Suppressor macrophage treated with lipopolysaccharide for 1 hour (primary cell): ENCODE measurements at places on chromosomes 12 and 14.
A peak's percentile ranks its signal among the peaks of the same experiment; 100 is the strongest.

GRCh38 chr14:55620277-55620676 is 40.3 kb downstream of the KTN1 start:
- DNase-seq, result no peak

DNA sequence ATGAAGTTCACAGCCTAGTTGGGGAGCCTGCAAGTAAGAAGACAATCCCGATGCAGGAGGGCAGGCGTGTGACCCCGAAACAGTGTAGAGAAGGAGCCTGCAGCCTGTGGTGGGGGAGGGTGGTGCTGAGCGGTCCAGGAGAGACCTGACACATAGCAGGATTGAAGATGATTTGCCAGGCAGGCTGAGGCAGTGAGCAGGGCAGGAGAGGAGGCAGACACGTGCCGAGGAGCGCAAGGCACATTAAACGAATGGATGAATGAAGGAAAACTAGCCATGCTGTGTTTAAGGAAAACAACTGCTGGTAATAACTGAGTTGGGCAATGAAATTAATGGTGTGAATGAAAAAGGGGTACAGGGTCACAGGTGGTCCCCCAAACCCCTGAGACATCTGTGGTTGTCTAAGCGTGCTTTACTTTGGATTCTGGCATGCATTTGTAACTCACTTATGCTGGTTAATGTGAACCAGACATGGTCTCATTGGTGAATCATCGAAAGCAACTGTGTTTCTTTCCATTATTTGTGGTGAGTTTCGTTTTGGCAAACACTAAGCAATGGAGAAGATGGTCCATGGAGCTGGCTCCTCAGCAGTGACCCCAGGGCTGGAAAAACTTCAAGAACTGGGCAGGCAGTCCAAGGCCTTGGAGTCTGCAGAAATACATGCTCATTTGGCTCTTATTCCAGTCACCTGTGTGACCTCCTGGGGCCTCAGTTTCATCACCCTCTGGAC is 96.9 kb upstream of the EVL start:
- DNase-seq, result no peak

DNA sequence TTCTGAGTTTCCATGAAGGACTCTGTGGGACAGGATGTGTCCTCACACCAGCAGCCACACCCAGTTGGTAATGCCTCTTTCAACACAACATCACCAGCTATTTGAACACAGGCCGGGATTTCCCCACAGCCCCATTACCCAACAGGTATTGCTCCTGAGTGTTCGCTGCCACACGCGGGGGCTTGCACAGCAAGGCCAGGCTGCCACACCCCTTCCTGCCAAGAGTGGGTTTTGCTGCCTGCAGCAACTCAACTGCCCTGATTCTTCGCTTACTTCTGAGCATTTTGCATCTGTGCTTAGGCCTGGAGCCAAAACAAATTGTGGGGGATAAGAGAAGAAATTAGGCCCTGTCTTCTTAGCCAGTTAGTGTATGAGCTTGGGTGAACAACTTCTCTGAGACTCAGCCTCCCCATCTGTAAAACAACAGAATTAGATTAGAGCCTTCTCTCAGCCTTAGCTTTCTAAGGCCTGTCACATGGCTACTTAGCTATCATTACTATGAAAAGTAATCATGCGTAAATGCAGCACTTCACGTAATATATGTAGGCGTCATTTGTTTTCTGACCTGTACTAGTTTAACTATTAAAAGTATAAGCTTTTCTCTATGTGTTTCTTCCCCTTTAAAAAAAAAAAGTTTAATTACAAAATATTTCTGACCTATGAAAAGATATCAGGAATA is 20.0 kb downstream of the CKAP4 start:
- DNase-seq, result peak; percentile 81

- no peak for DNase-seq
Observed at GRCh38 chr12:6945613-6946012, 1.8 kb downstream of the C12orf57 start.

DNA sequence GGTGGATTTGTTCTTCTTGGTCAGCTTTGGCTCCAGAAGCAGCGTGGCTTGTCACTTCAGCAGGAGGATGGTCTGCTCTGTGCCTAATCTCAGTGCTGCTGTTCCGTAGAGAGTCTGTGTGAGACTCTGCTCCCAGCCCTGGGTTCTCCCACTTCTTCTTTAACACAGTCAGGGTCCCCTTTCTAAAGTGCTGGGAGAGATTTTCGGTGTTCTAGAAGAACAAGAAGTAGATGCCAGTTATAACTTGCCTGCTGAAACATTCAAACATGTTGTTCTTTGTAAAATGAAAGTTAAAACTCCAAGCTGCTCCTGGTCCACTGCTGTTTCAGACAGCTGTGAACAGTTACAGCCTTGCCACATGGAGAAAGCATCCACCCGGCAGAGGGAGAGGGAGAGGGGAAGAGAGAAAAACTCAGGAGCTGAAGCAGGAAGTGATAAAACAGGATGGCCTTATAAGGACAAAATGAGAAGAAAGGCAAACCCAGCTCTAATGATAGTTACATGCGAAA is 55.2 kb upstream of the CERS5 start:
- peak; percentile 71 for DNase-seq

DNA sequence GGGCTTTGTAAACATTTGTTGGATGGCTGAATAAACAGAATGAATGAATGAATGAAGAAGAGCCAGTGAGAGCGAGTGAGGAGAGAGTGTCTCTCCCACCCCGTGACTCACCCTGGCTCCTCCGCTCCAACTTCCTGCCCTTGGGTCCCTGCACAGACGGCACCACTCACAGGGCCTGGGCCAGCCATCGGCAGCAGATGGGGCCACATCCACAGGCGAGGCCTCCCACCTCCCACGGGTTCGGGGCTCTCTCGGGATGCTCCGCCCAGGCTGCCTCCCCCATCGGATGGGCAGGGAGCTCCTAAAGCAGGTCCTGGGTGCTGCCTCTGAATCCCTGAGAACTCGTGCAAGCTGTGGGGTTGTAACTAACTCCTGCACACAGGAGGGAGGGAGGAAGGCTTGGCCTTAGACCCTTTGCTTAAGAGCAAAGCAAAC is 41.3 kb downstream of the CCNK start:
- DNase-seq, result no peak

DNA sequence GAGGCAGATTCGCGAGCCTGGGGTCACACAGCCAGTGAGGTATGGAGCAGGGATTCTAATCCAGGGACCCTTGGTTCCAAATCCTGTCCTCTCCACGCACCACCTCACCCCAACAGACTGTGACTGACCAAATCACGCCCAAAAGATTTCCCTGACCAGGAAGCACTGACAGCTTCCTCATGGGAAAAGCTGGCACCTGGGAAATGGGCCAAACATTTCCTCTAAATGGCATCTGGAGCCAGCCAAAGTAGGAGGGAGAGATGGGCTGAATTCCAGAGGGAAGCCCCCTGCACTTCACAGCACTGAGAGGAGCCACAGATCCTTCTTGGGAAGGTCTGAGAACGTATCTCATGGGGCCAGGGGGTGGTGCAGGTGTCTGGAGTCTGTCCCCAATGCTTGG is 28.8 kb downstream of the CCDC92 start:
- no peak for DNase-seq

DNA sequence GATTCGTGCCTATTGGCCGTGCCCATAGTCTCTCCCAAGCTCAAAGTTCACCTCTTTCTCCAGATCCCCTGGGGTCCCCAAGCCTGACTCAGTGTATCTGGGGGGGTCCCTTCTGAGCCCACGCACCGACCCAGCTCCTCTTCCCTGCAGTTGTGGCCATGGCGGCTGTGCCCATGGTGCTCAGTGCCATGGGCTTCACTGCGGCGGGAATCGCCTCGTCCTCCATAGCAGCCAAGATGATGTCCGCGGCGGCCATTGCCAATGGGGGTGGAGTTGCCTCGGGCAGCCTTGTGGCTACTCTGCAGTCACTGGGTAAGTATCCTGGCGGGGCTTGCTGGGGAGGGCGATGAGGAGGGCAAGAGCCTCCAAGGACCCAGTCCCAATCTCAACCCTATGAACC is 5.1 kb downstream of the IFI27 start:
- DNase-seq, result no peak

GRCh38 chr12:50550530-50551223 is 45.9 kb downstream of the DIP2B start:
- DNase-seq, result peak; percentile 59

DNA sequence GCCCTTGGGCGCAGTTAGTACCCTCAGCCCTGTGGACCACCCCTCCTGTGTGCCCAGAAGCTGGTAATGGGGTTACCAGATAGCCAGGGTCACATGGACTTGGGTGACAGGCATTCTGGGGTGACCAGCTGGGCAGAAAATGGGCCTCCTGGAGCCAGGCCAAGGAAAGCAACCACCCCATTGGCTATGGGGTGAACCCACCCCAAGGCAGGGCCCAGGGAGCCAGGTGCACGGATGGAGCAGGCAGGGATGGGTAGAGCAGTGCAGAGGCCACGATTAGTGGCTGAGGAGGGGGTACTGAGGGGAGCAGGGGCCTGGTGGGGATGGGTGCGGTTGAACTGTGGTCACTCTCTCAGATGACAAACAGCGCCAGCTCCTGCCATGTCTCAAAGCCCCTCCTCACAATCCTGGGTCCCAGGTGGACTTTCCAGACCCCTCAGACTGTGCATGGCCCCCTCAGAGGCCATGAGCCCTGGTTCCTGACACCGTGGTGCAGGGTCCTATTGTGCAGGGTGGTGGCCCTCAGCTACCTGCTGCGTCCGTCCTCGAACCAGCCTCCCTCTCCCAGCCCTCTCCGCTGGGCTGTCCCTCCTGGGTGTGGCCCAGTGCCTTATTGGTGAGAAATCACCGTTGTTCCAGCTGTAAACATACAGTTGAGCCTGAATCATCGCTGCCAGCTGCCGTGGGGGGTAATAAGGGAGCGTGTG is 23.4 kb upstream of the BEGAIN start:
- DNase-seq, result peak; percentile 12

DNA sequence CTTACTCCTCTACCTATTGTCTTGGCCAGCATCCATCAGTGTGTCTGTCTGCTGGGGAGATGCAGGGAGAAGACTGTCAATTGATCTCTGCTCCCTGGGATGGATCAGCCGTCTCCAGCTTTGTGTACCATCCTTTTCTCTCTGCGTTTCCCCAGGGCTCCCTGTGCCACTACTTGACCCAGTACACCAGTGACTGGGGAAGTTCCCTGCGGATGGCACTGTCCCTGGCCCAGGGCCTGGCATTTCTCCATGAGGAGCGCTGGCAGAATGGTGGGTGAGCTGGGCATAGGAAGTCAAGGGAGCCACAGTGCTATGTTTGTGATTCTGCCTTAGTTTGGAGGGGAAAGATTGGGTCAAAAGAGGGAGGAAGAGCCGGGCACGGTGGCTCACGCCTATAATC is 5.1 kb downstream of the AMHR2 start:
- no peak for DNase-seq

DNA sequence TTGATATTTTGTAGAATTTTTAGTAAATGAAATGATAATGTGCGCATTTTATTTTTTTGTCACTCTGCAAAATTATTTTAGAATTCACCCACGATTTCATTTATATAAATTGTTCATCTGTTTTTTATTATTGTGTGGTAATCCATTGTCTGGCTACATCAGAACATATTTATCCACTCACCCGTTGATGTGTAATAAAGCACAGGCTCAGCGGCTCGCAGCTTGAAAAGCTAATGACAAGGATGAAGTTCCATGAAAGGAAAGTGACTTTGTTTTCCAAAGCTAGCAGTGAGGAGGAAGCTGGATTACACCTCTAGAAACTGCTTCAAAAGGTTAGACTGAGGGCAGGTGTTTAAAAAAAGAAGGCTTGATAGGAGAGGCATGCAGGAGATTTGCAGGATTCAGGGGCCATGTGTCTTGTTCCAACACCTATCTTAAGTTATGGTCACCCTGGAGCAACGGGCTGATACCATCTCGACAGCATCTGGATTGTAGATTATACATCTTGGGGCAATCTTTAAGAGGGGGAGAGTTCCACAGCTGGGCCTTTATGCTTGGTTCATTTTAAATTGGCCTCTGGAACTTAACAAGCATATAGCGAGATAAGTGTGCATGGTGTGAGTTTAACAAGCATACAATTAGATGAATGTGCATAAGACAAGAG is 194.1 kb downstream of the TMTC3 start:
- no peak for DNase-seq

DNA sequence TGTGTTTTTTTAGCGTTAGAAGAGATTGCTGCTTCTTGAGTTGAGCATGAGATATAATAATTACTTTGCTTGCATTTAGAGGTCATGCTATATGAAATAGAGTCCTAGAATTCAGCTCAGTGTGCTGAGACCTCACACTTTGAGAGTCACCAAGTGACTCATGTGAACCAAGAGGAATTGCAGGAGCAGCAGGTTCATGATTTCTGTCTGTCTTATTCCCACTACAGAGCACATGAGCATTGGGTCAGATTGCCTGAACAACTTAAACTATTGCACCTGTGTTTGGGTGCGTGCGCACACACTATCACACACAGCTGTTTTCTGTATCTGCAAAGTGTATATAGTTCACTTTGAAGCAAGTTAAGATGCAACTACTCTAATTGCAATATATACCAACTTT is 109.3 kb downstream of the FGD4 start:
- no peak for DNase-seq

DNA sequence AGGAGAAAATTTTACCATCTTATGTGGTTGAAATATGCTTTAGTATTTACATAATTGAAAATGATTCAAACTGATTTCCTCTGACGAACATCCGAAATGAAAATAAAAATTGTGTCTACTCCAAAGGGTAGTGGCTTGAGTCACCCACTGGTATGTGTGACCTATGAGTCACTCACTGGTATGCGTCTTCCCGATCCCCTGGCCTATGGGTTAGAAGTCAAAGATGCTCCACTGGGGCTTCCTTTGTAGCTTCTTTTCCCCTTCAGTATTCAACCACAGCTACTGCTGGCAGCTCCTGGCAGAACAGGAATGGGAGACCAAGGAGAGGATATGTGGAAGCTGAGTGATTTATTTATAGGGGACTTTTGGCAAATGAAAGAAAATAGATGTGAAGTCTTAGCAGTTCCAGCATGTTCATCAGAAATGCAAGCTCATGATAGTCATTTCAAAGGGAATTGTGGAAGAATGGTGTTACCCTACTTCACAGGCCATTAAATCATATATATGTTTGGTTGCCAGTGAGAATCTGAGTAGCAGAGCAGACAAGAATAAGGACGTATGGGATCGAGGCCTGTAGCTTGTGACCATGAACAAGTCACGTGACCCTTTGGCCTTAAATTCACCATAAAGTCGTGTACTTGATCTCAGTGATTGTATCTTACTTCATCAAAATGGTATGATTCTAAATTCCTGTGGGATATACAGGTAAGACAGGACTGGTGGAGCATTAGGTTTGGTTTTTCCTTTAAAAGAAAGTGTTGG is 108.3 kb downstream of the CRADD start:
- peak; percentile 85 for DNase-seq

GRCh38 chr12:24226745-24227350 is 277.4 kb upstream of the SOX5 start:
- peak; percentile 73 for DNase-seq

DNA sequence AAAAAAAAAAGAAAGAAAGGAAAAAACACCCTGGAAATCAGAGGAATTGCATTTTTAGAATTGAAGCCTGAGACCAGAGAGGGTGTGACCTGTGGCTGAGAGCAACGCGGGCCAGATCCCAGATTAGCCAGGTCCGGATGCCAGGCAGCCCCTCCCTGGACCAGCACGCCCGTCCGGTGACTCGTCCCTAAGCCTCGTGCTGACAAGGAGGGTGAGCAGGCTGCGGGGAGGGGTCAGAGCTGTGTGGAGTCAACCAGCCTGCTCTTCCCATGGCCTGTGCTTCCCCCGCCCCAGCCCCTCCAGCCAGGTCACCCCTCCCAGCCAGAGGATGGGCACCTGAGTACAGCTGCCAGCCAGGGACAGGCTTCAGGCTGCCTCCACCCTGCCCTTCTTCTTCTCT is 4.2 kb upstream of the KLC1 start:
- DNase-seq, result peak; percentile 37

GRCh38 chr12:40622246-40622838 is 69.9 kb upstream of the CNTN1 start:
- DNase-seq, result peak; percentile 66
